ENCODE measurements at places on chromosomes 2 and 18.

DNA sequence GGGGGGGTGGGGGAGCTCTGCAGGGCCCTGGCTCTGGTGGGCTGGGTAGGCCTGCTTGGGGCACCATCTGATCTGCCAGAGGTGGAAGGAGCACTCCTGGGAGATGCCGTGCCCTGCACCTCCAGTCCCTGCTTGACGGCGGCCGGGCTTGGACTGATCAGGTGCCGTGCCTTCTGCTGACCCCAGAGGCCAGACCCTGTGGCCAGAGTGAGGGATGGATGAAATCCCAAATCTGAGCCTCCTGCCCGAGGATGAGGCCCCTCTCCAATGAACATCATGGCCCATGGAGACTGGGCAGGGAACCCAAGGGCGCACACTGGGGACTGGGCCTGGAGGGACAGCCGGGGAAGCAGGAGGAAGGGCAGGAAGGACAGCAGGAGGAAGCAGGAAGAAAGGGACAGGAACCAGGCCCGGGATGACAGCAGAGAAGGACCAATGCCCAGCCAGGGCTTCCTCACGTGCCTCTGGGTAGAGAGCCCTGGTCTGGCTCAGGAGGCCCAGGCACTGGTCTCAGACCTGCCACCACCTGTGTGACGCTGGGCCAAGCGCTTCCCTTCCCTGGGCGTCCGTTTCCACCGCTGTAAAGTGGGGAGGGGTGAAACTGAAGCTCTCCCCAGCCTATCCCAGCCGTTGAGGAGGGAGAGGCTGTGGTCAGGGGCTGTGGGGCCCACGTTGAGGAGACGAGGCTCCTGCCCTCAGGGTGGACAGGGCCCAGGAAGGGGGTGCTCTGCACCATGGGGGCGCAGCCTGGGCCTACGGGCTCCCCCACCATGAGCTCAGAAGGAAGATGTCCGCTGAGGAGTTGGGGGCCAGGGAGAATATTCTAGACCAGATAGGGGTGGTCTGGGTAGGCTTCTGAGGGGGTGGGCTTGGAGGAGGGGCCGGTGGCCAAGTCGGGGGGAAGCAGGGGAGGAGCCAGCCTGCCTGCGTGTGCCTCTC is 1.0 kb upstream of the GPR35 start:
- DNase-seq: no peak

- no peak for DNase-seq
Measured at GRCh38 chr2:29022679-29023078, 41.6 kb downstream of the TOGARAM2 start.

- no peak for DNase-seq
Measured at GRCh38 chr18:64966667-64967066, 784.1 kb upstream of the CDH7 start.

GRCh38 chr2:43890855-43891254 is 52.1 kb downstream of the ABCG8 start:
- DNase-seq: no peak

DNA sequence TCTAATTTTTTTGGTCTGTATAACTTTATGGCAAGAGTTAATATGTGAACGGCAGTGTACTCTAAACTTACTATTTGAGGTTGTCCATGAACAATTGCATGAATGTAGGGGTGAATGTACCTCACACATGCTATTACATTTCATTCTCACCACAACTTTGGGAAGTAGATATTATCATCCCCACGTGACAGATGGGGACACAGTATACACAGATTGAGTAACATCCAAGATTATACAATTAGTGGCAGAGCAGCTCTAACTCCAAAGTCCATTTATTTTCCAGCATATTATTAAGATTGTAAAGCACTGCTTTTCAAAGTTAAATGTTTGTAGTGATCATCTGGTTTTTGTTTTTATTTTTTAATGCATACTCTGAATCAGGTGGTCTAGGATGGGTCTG is 622.1 kb upstream of the ZEB2 start:
- no peak for DNase-seq

GRCh38 chr2:237198164-237198855 is 112.6 kb downstream of the COPS8 start:
- DNase-seq: no peak

GRCh38 chr2:128442891-128443302 is 124.2 kb upstream of the HS6ST1 start:
- no peak for DNase-seq

DNA sequence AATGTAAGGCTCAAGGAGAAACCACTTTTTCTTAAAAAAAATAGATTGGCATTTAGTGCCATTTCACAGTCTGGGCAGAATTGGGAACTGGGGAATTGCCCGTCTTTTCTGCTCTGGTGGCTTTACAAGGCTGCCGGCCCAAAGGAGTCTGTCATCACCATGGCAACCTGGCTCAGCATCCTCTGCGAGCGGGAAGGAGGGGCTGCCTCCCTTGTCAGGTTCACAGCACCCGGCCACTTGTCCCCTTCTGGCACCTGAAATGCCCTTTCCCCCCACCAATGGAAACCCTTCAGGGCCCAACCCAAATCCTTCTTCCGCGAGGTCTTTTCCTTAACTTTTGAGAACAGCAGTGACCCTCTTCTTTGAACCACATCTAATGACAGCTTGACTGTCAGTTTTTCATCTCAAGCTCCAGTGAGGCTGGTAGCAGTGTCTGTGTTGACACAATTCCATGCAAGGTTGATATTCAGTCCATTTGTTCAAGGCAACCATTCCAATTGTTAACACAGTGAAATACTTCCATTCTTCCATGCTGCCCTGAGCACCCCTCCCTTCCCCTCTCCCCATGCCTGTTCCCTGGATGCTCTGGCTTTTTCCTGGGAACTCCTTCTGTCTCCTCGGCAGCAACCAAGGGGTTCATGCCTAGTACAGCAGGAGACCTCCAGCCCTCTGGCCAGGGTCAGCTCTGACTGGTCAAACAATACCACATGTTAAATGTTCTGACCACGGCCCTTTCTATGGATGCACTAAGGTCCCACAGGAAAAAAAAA is 79.6 kb downstream of the DNER start:
- DNase-seq: no peak

DNA sequence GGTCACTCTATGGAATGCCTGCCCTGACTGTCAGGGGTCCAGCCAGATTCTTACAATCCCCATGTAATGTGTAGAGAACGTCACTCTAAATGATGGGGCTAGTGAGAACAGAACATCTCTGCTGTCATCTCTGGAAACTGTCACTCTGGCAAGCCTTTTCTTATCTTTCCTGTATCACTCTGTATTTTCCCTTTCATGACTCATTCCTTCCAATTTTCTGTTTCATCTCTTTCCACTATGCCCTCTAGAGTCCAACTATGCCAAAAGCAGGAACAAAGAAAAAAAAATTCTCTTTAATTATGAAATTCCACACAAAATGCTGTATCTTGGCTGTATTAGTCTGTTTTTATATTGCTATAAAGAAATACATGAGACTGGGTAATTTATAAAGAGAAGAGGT is 608.8 kb downstream of the ADCYAP1 start:
- DNase-seq: no peak

DNA sequence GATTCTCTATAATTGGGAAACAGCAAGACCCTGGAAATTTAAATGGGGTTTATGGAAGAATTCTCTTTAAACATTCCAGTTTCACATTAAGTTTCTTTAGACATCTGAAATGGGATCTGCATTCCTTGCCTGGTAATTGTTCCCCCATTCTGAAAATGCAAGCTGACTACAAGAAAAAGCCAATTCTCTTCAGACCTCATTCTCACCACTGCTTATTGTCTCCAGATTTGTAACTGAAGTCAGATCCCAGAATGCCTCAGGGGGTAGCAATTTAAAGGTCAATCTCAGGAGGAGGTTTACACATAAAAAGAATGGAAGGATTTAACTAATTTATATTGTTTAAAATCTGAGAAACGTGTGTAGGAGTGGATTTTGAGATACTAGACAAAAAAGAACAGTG is 41.2 kb downstream of the COL3A1 start:
- no peak for DNase-seq

DNA sequence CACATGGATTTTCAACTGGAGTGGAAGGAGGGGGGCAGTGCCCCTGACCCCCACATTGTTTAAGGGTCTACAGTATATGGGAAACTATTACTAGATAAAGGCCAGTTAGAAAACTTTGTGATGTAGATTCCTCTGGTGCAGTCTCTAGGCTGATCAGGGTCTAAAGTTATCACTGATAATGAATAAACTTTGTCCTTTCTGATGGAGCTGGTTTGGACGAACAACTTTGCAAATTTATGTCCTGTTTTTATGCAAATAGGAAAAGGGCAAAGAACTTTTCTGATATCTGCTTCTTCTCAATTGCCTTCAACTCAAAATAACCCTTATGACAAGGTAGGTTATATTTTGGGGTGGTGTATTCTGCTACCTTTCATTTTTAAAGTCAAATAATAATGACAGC is 829.2 kb upstream of the ACVR2A start:
- DNase-seq: no peak

DNA sequence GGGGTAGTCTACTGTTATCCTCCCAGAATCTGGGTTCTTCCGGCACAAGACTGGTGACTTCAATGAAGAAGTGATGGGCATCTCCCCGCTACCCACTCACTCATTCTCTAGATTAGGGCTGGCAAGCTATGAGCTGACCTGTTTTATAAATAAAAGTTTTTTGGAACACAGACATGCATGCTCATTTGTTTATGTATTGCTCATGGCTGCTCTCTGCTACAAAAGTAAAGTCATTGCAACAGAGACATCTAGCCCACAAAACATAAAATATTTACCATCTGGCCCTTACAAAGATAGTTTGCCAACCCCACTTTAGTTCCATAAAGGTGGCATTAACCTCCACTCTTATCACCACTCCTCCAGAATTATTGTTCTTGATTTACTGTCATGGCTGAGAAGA is 39.1 kb upstream of the SPATS2L start:
- no peak for DNase-seq

- DNase-seq: no peak
Measured at GRCh38 chr2:8380026-8380425, 301.8 kb upstream of the ID2 start.

DNA sequence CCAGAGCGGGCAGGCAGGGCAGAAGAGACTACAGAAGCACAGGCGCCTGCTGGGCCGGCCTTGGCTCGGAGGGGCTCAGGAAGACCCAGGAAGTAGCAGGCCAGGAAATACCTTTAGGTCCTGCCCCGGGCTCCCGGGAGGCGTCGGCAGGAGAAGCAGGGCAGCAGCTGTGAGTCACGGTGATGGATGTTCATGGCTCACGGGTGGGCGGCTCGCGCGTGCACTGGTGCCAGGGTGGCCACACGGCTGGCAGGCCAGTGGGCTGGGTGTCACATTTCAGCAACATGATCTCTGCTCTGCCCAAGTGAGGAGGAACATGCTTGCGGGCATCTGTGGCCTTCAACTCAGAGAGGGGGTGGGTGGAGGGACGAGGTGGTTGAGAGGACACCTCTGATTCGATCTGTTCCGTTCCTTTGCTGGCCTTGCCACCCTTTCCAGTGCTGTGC is 139.3 kb downstream of the KLHL29 start:
- no peak for DNase-seq

DNA sequence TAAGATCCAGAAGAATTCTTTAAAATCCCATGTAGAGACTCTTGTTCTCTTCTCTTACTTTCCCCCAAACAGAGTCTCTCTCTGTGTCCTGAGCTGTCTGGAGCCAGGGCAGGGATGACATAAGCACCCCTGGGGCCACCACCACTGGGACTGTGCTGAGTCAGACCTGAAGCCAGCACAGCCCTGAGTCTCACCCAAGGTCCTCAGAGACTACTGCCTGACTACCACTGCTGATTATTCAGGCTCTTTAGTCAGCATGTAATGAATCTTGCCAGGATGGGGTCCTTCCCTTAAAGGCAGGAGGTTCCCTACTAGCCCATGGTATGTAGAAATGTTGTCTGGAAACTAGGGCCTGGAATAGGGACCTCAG is 34.9 kb upstream of the DYNC1I2 start:
- no peak for DNase-seq

- no peak for DNase-seq
Measured at GRCh38 chr2:229422063-229422462, 151.0 kb upstream of the PID1 start.

All from T-helper 1 cell (primary cell).